ENCODE measurements at places on chromosomes 3 and 15. TPM values are rescaled to one million over a fixed set of nuclear protein-coding genes. Genes with fewer than 3 reads are reported as not detected.

The TMEM266 gene
- 0.05 TPM for total RNA-seq

The MSL2 gene
- 8.6 TPM for total RNA-seq

The GUCA1C gene
- total RNA-seq, result not detected

The SPTBN5 gene
- 0.25 TPM for total RNA-seq

The LTK gene
- total RNA-seq, result 0.06 TPM

The SLC6A6 gene
- 108 TPM for total RNA-seq

The TP63 gene
- total RNA-seq, result 0.42 TPM

The MIX23 gene
- 57.7 TPM for total RNA-seq

The ALG3 gene
- total RNA-seq, result 82.1 TPM

The ILDR1 gene
- total RNA-seq, result not detected

The TMEM212 gene
- total RNA-seq, result not detected

The LTF gene
- not detected for total RNA-seq

The ARGFX gene
- not detected for total RNA-seq

The MAN2A2 gene
- 30.6 TPM for total RNA-seq

The PPCDC gene
- total RNA-seq, result 18.0 TPM

The TRH gene
- not detected for total RNA-seq

The GPR160 gene
- total RNA-seq, result 1.0 TPM

The CHDH gene
- 2.6 TPM for total RNA-seq

The LAMB2 gene
- total RNA-seq, result 87.0 TPM

The COL7A1 gene
- 199 TPM for total RNA-seq

The IL1RAP gene
- 7.8 TPM for total RNA-seq

The CEMIP gene
- 2.1 TPM for total RNA-seq

The NOX5 gene
- total RNA-seq, result 0.38 TPM

The SKOR1 gene
- 0.03 TPM for total RNA-seq

The EPHB1 gene
- total RNA-seq, result not detected

The TMEM89 gene
- not detected for total RNA-seq

The CCDC13 gene
- 0.79 TPM for total RNA-seq

The CILP gene
- total RNA-seq, result 0.08 TPM

The SMCO1 gene
- not detected for total RNA-seq

The SLC22A13 gene
- total RNA-seq, result not detected

The FILIP1L gene
- 0.08 TPM for total RNA-seq

The LNP1 gene
- 0.88 TPM for total RNA-seq

The ADAMTS17 gene
- 0.20 TPM for total RNA-seq

The RTP3 gene
- total RNA-seq, result not detected

The AZI2 gene
- total RNA-seq, result 42.2 TPM

The BSN gene
- 0.17 TPM for total RNA-seq

The SLC24A5 gene
- total RNA-seq, result not detected

The C3orf85 gene
- not detected for total RNA-seq

The FOXL2 gene
- total RNA-seq, result 3.4 TPM

The TRAT1 gene
- not detected for total RNA-seq

The TMEM40 gene
- 0.42 TPM for total RNA-seq

The TPRA1 gene
- 51.1 TPM for total RNA-seq

The MESP1 gene
- 7.2 TPM for total RNA-seq

The EIF4E3 gene
- total RNA-seq, result 2.6 TPM

The SCAANT1 gene
- not detected for total RNA-seq

The GCHFR gene
- 8.1 TPM for total RNA-seq

The DPPA4 gene
- total RNA-seq, result not detected

The ISLR2 gene
- 0.29 TPM for total RNA-seq
